Right renal cortex interstitium (tissue), 3 donors: ENCODE measurements at places on chromosomes 1 and 21.

DNA sequence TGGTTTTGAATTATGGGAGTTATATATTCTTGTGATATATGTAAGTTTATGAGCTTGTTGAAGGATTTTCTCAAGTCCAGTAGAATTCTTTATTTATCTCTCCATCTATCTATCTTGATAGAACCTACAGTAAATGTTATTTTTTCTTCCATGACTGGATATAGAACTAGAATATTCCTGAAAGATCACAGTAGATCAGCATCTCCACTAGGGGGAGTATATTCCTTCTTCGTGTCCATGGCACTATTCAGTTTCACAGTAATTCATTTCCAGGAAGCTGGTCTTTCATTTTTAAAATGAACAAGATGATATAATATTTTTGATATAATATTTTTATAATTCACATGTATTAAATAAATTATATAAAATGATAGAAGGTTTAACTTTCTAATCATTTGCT, 18.8 kb downstream of the TMPRSS15 start:
- DNase-seq: no peak

DNA sequence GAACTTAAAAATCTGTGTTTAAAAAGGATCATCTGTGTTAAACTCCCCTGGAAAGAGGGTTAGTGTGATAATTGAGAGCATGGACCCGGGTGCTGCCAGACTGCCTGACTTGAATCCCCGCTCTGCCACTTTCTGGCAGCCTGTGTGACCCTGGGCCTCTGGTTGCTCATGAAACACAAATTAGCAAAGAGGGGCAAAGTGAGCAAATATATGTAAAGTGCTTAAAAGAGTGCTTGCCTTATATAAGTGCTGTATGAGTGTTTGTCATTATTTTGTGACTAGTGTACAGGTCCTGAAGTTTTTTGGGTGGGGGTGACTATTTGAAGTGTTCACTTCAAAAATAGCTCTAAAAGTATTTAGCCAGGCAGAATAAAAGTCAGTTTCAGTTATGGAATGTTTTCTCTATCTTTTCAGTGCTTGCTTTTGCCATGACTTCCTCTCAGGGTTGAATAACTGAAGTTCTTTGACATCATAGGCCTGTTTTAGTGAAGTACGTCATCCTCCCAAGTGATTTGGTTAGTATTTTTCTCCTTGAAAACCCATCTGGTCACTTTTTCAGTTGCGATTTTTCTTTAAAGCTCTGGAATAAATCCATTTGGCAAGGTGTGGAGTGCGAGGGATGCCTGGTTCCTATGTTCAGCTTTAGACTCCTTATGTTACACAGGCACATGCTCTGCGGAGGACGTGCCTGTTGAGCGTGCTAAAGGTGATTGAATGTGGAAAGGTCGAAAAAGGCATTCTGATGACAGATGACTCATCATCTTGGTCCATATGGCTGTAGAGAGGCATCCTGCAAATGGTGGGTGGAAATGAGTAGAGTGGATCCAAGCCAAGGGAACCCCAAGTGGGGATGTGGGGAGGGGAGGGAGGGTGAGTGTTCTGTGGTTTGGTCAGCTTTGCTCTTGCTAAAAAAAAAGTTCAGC, 47.8 kb downstream of the AK4 start:
- no peak for DNase-seq

DNA sequence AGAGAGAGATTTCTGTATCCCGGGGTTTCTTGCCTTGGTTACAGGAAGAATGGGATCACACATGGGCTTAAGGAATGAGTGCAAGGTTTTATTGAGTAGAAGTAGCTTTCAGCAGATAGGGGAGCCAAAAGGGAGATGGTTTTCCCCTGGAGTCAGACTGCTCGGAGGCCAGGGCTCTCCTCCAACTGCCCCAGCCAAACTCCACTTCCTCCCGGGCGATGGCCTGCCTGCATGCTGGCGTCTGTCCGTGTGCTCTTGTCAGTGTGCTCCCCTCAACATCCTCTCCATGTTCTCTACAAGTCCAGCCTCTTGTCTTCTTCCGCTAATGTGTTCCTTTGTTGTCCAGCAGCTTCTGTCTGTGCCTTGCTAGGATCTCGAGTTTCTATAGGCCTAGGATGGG, 421.3 kb upstream of the ADGRL2 start:
- DNase-seq: no peak

DNA sequence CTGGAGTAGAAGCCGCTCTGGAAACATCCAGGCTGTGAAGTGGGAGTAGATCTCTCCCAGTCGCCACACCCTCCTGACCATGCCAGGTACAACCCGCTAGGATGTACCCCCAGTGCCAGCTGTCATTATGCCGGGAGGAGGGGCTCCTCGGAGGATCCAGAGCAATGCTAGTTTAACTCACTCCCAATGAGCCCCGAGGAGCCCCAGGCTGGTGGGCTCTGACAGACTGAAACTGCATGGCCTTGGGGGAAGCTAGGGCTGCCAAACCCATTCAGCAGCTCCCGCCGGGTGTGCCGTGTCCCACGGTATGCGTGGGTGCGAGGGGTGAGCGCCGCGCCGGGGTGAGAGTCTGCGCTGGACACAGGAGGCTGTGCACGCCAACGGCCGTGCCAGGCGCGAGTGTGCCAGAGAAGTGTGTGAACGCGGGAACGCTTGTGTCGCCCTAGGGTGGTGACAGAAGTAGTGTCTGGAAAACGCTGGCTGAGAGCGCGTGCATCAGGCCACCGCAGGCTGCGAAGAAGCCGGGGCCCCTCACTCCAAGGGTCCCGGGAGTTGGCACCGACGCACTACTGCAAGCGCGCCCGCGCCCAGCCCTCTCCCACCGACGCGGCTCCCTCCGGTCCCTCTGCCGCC, 177.1 kb upstream of the EDN2 start:
- DNase-seq: no peak

- no peak for DNase-seq
Observed at GRCh38 chr1:22484706-22485345, 33.2 kb downstream of the ZBTB40 start.

DNA sequence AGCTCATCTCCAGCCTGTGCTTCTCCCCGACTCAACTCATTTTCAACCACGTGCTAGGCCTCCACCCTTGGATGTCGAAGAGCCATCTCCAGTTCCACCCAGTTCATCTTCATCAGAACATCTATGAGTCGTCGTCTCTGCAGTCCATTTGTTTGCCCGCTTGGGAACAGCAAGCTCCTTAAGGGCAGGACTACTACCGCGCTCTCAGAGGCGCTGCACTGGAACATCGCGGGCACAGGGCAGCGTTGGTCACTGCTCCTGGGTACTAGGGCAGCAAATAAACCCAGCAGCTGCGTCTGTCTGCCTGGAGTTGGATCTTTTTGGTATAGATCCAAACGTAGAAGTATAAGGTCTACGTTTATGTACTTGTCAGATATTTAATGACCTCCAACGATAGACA, 478 bp upstream of the PRDM2 start:
- no peak for DNase-seq

DNA sequence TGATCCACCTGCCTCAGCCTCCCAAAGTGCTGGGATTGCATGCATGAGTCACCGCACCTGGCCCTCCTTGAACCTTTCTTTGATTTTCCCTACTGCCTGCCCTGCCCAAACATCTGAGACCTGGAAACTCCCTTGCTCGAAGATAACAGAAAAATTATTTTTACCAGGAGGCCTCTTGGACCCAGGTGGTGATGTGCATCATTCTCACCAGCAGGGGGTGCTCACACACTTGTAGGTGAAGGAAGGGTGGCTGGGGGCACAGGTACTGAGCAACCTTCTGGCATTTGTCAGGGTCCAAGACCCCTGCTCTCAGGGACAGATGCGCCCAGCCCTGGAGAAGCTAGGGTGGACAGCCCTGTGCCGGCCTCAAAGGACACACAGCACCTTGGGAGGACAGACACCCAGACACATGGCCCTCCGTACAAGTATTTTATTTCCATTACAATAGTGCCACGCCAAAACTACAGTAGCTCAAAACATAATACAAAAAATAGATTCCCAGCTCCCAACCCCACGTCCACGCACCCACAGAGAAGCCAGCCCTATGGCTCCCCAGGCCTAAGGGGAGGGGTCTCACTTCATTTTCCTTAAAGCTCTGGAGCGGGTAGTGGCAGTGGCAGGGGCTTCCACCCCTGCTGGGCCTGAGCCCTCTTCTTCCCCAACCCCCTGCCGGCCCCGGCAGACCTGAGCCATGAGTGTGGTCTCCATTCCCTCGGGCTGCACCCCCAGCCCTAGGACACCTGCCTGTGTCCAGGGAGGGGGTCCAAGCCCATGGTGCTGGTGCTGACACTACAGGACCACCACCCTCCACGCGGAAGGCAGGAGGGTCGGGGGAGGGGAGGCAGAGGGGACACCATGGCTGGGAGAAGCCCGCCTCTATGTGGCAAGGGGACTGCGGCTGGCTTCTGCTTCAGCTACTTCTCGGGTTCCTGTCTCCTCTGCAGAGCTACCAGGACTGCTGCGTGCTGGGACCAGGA, 40.4 kb upstream of the EIF4G3 start:
- no peak for DNase-seq

GRCh38 chr1:158355773-158356285, 2.1 kb downstream of the CD1E start:
- no peak for DNase-seq

DNA sequence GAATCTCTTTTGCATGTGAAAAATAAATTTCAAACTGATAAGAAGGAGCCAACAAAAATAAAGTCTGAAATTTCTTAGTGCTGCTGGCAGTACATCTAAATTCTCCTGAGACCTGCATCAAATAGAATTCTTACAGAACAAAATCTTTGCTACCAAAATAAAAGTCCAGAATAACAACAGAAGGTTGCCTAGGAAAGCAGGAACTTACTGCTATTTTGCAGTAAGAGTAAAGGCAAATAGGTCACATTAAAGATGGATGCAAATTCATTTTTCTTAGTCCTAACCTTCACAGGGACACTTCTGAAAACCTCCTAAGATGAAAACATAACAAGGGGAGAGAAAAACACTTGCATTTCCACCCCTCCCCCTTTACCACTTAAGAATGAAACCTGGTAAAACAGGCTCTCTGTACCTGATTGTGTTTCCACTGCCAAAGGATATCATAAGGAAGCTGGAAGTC, 59.0 kb downstream of the RUSC1 start:
- DNase-seq: peak; percentile 45

- DNase-seq: no peak
Observed at GRCh38 chr1:179709841-179710329, 33.2 kb upstream of the FAM163A start.

- DNase-seq: no peak
Observed at GRCh38 chr1:27392778-27393635, 585 bp downstream of the GPR3 start.

DNA sequence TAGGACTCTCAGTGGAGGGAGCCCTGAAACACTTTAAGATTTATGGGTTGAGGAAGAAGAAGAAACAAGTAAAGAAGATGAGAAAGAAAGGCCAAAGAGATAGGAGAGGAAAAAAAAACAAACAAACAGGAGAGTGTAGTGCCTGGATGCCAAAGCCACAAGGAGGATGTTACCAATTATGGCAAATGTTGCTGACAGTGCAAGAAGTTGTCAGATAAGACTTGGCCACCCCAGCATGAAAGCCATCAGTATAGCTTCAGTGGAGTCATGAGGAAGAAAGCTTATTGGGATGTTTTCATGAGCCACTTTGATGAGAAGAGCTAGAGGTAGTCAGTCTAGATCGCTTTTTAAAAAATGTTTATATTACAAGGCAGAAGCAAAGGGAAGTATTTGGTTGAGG, 380.2 kb upstream of the ADGRL4 start:
- DNase-seq: no peak

GRCh38 chr1:234953655-234954405, 174.8 kb downstream of the TOMM20 start:
- no peak for DNase-seq

DNA sequence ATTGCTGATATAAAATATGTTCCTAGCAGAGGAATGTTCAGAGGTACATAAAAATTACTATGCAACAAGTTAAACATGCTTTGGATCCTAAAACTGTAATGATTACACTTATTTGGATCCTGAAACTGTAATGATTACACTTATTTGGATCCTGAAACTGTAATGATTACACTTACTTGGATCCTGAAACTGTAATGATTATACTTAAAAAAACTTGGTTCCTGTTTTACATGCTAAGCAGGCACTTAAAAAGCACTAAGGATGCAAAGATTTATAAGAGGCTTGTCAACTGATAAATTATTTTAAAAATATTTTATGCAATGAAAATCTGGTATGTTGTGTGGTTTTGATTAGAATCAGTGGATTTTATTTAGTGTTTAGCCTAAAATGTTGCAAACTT, 47.7 kb downstream of the ZNHIT6 start:
- no peak for DNase-seq

DNA sequence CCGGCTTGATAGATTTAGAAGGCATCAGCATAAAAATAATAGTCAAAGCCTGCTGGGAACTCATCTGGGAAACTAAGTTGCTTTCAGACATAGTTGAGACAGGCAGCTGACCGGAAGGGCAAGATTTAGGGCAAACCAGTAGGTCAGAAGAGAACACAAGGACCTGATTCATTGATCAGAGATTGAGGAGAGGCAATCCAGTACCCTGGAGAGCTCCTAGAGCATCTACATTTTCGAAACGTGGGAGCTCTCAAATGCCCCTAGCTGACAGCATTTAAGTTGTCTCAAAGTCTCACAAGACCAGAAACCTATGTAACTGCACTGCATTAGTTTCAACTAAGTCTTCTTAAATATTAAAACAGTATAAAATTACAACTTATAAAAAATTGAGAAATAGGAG, 22.9 kb upstream of the MTF2 start:
- no peak for DNase-seq

- DNase-seq: no peak
Observed at GRCh38 chr1:184462155-184462554, 75.3 kb downstream of the C1orf21 start.

GRCh38 chr1:99963041-99963795, 6.6 kb upstream of the SLC35A3 start:
- DNase-seq: no peak

DNA sequence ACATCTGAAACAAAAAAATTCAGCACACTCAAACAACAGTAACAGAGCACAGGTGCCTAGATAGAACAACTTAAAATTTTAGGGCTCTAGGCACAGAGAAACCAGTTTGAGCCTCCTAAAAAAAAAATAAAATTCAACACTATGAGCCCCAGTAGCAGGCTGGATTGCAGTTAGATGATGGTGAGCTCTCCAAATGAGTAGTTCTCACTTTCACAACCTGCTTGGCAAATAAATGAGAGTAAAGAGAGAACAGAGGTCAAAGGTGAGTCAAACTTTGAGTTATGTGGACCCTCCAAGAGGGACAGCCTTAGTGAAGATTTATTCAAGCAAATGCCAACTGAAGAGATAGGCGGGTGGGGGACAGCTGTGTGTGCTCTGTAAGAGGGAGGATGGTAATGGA, 3.6 kb downstream of the BEND5 start:
- DNase-seq: no peak

GRCh38 chr21:14773777-14774345, 227.7 kb upstream of the SAMSN1 start:
- DNase-seq: no peak
